GM04503 (cell line): ENCODE measurements at places on chromosomes 2 and 18.

DNA sequence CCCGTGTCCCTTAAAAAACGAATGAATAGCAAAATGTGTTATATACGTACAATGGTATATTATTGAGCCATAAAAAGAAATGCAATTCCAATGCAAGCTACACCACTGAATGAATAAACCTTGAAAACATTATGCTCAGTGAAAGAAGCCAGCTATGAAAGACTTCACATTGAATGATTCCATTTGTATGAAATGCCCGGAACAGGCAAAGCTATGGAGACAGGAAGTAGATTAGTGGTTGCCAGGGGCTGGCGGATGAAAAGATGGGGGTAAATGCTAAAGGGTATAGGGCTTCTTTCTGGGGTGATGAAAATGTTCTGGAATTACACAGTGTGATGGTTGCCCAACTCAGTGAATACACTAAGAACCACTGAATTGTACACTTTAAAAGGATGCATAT lies 113.3 kb downstream of the NOL10 start:
- DNase-seq, result no peak

DNA sequence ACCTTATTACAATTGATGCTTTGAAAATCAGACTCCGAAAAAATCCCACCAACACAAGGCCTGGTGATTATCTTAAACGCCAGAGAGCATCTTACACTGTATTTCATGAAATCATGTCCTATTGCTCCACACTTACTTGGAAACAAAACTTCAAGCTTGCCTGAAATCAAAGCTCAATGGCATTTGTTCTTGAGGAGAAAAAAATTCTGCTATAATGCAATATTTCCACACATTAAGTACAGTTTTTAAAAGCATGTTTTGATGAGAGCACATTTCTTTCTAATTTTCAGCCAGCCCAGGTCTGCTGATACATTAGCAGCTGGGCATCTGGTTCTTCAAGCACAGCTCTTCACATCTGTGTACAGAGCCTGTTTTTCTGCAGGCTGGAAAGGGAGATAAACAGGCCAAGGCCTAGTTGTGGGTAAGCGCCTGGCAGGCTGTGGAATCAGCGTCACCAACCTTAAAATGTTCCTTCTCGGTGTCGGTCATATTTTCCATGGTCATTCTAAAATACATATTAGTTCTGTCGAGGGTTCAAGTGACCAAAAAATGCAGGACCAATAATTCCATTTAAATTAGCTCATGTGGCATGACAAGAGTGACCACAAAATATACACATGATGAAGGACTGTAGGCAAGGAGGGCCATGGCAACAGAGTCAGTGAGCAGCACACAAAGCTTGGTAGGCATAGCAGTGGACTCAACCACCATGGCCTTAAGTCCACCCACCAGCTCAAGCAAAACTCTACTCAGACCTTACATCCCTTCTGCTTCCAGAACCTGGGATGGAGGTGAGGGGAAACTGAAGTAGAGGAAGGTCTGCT lies 20.9 kb downstream of the SLC8A1 start:
- no peak for DNase-seq

GRCh38 chr18:28050545-28050944 lies 126.4 kb downstream of the CDH2 start:
- no peak for DNase-seq

DNA sequence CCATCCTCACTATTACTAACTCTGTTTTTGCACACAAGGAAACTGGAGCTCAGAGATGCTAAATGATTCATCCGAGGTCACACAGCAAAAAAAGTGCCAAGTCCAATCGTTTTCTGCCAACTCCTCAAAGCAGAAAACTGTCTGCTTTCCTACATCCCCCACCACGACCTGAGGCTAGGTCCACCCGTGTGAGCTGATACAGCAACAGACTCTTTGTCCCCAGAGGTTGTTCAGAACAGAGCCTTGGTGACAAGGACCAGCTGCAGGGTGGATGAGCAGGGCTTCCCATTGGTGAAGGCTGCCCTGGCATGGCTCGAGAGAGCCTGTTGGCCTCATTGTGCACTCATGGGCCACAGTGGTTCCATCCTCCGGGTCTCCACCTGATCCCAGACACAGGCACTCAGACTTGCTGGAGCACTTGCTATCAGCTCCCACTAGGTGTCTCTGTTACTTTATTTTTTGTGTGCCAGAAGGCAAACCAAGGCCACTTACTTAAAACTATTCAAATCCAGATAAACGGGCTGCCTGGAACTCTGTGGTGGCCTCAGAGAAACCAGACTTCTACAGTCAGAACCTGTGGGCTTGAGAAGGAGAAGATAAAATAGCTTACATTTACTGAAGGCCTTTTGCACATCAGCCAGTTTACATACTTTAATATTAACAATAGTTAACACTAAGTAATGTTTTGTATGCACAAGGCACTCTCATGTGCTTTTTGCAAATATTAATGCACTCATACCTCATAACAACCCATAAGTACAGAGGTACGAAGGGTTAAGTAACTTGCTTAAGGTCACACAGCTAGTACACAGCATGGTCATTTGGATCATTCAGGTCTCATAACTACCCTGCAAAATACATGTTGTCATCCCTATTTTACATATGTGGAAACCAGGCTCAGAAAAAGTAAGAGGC lies 62.9 kb upstream of the CTIF start:
- peak; percentile 28 for DNase-seq

- no peak for DNase-seq
Measured at GRCh38 chr2:167298017-167298416, 409.7 kb downstream of the XIRP2 start.

- no peak for DNase-seq
Measured at GRCh38 chr18:8778386-8778785, 73.0 kb downstream of the MTCL1 start.

DNA sequence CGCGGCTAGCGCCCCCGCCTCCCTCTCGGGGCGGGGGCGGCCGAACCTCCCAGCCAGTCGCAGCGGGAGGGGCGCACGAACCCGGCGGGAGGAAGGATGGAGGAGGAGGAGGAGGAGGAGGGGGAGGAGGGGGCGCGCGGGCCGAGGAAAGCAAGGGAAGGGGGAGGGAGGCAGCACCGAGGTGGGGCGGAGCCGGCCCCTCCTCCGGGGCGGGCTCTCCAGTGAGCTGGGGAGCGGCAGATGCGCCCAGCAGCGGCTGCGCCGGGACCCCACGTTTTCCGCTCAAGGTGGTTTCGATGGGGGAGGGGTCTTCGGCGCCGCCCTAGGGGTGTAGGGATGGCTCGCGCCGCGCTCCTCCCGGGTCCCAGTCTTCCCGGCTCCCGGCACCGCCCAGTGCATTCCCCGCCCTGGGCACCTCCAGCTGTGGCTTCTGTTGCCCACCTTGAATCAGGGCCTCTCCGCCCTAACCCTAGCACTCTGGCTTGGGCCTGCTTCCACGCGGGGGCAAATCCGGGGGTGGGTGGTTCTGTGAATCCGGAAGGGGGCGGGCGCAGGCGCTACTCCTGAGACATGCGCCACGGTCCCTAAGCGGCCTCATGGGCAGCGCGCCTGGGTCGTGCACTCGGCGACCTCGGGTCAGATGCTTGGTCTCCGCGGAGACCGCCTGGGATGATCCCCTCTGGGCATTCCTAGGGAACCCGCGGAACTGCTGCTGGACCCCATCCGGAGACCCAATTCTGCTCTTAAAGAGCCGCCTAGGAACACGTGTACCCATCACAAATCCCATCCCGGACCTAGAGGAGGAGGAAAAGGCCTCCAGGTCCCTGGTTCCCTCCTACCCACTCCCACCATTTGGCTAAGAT lies at the start of gene FBXO41:
Gene FBXO41, minus strand, starts transcription at position 183 of the 863 bp plus-strand sequence. CDS start 14,848 bp downstream, outside the sequence.
- DNase-seq, result no peak

- DNase-seq, result no peak
Measured at GRCh38 chr2:167581961-167582574, 665.3 kb downstream of the STK39 start.

DNA sequence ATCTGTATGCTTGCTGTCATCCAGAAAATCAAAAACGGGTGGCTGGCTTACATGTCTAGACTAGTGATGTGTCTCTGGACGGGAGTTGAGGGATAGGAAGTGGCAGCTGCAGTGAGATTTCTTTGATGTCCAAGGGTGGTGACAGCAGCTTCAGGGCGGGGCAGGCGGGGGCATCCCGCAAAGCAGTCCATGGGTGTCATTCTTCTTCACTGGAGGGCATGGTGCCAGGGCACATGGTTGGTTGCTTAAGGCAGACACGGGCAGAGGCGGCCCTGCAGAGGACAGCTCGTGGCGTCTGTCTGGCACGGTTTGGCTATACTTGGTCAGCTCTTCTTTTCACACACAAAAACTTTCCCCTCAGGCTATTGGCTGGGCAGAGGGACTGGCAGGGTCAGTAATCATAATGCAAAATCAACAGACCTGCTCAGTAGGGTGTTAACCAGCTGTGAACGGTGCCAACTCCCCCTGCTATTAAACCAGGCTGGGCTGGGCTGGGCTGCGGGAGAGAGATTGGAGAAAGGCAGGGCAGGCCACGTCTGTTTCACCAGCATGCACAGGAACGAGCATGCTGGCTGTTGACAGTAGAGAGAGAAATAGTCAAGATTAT lies 63.7 kb downstream of the COL4A3 start:
- DNase-seq, result no peak

DNA sequence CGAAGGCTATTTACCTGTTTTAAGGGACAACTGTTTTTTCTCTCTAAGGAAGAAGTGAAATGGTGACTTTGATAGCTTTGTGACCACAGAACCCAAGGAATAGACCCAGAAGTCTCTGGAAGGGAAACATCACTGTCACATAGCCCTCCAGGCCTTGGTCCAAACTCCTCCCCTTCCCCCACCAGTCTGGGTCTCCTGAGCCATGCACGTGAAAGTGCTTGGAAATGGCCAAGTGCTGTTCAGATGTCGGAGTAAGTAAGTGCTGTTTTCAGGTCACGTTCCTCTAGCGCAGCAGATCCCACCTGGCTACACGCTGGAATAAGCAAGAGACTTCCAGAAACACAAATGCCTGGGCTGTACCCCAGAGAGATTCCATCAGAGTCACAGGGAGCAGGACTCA lies 73.0 kb upstream of the AFF3 start:
- DNase-seq, result no peak

DNA sequence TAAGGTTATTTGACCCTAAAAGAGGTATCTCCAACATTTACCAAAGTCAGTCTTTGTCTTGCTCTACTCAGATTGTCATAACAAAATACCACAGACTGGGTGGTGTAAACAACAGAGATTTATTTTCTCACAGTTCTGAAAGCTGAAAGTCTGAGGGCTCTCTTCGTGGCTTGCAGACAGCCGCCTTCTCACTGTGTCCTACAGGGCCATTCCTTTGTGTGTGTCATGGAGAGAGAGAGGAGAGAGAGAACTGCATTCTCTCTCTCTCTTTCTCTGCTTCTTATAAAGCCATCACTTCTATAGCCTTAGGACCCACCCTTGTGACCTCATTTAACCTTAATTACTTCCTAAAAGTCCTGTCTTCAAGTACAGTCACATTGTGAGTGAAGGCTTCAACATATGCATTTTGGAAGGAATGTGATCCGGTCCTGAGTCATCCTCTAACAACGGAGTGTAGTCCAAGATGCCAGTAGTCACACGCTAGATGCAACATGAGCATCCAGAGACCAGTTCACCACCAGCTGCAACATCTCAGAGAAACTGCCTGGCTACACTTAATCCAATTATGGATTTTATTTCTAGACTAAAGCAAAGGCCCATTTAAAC lies 130.2 kb downstream of the CD226 start:
- peak; percentile 77 for DNase-seq

- DNase-seq, result no peak
Measured at GRCh38 chr2:69831354-69831905, 2.0 kb downstream of the GMCL1 start.

DNA sequence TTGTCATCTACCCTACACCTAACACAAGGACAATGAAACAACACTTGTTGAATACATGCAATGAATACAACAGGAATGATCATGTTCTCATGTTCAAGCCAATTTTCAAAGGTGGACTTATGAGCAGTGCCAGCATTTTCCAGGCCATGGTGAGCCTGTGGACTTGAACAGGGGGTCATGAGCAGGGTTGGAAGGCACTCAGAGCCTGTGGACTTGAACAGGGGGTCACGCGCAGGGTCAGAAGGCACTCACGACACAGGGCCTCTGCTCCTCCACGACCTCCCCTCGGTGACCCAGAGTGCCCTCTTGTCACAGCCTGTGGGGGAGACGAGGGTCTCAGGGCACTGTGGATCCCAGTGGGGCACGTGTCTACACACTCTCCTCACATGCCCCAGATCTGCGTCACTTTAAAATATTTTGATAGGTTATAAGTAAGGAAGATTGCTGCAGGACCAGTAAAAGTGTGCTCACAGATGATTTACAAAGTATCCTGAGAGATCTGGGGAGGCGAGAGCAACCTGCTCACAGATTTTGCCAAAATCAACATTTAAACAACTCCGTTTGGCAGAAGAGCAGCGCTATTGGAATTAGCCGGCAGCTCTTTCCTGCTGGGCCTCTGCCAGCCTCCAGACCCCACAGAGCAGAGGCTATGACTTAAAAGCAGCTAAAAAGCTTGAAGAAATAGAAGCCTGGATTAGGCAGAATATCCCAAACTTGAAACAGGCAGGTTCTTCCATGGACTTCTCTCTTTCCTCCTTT lies 121.9 kb downstream of the TMEM18 start:
- no peak for DNase-seq

GRCh38 chr2:98502556-98503335 lies 58.1 kb downstream of the INPP4A start:
- peak; percentile 69 for DNase-seq

- no peak for DNase-seq
Measured at GRCh38 chr2:119282146-119282995, 58.7 kb downstream of the STEAP3 start.

DNA sequence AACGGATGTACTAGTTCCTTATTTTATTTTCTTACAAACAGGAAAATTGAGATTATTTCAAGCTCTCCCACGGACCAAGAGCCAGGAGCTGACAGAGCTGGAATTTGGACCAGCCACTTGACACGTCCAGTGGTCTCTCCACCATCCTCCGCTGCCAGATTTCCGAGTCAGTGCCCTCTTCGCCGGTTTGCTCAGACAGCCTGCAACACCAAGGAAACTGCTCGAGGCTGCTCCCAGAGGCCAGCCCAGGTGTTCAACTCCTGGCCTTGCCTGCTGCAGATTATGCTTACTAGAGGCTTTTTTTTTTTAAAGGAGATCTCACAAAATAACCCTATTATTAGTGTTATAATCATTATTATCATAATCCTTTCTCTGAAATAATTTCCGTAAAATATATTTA lies 779.8 kb downstream of the RNF144A start:
- no peak for DNase-seq

GRCh38 chr2:216429428-216429827 lies 17.1 kb downstream of the SMARCAL1 start:
- DNase-seq, result no peak

GRCh38 chr18:5879479-5879882 lies 15.8 kb downstream of the TMEM200C start:
- DNase-seq, result no peak
